Naive thymus-derived CD4-positive, alpha-beta T cell (primary cell): ENCODE measurements at places on chromosomes 11 and 22. TPM values are rescaled to one million over a fixed set of nuclear protein-coding genes. Genes with fewer than 3 reads are reported as not detected.
A peak's percentile ranks its signal among the peaks of the same experiment; 100 is the strongest.

- peak; percentile 78 for DNase-seq
Measured at GRCh38 chr22:36853407-36854099, 7.3 kb upstream of the NCF4 start.

- no peak for DNase-seq
Measured at GRCh38 chr11:11899401-11899800, 57.6 kb downstream of the USP47 start.

DNA sequence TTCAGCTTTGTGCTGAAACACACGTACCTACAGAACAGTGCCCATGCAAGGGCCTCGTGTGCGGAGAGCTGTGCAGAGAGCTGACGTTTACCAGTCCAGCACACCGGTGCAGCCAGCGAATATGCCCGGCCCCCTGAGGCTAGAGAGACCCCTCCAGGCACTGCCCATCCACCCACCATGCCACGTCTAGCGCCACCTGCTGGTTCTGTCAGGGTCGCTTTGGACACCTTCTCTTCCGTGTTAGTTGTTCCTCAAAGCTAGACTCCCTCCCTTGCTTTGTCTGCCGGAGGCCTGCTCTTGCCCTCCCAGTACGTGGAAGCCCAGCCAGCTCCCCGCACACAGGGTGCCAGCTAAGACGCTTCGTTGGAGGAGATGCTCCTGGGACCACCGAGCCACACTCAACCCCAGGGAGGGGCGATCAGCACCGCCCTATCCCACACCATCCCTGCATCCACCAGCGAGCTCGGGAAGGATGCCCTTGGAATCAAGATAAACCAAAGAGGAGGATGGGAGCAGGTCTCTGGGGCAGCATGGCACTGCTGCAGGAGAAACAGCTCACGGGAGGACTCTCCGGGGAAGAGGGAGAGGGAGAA, 43.4 kb downstream of the CPT1A start:
- no peak for DNase-seq

DDTL gene
- 5.7 and 7.0 TPM in 2 replicates for total RNA-seq

BRSK2 gene
- 0.41 TPM in 1 of 2 replicates, not detected in the other for total RNA-seq
